Thymus (tissue), 14 donors: ENCODE measurements at places on chromosomes 3 and 15. TPM values are rescaled to one million over a fixed set of nuclear protein-coding genes. Genes with fewer than 3 reads are reported as not detected.

Gene UCN2
- 0.09 TPM for total RNA-seq

Gene PAQR5
- total RNA-seq: 0.14 TPM

Gene CDHR4
- not detected for total RNA-seq

Gene LRRIQ4
- total RNA-seq: 0.05 TPM

Gene GPR15
- 0.47 TPM for total RNA-seq

Gene PCSK6
- 10.5 TPM for total RNA-seq

Gene TNIK
- 9.0 TPM for total RNA-seq

Gene CCK
- 2.2 TPM for total RNA-seq

Gene PIF1
- 8.0 TPM for total RNA-seq

Gene TPRG1
- 1.8 TPM for total RNA-seq

Gene NEO1
- 6.1 TPM for total RNA-seq

Gene C3orf52
- total RNA-seq: 9.9 TPM

DNA sequence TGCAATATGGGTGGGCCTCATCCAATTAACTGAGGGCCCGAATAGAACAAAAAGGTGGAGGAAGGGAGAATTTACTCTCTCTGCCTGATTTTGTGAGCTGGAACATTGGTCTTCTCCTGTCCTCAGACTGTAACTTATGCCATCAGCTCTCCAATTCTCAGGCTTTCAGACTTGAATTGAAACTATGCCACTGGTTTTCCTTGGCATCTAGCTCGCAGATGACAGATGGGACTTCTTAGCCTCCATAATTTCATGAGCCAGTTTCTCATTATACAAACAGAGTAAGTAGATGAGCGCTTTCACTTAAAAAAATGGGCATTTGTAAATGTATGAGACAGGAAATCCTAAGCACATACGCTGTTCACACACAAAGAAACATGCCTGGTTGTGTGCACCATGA, 8.7 kb upstream of the PTX3 start:
- H3K27me3 ChIP-seq: no peaks in the 10 kb centered on the region
- H3K4me3 ChIP-seq: no peak overlapping the region
- no peak overlapping the region for H3K27ac ChIP-seq
- no peaks in the 10 kb centered on the region for H3K36me3 ChIP-seq

GRCh38 chr3:123790254-123791072, 93.7 kb downstream of the MYLK start:
- DNase-seq: no peak
- H3K4me1 ChIP-seq: no peaks in the 10 kb centered on the region
- H3K27ac ChIP-seq: no peak overlapping the region
- no peaks in the 10 kb centered on the region for H3K36me3 ChIP-seq
- no peak overlapping the region for H3K4me3 ChIP-seq
- H3K27me3 ChIP-seq: no peaks in the 10 kb centered on the region

DNA sequence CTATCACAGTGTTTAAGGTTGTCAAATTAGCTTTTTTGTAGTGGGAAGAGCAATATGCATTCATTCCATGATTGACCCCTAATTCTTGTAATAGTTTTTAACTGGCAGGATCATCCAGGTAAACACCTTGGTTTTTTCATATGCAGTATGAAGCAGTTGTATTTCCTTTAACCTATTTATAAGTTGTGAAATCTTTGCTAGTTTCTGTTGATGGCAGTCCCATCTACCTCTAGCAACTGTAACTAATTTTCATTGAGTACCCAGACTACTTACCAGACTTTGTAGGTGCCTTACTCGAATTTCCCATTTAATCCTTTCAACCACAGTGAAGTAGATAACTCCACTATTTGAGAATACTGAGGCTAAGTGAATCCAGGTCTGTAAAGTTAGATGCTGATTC, 6.1 kb downstream of the FXR1 start:
- H3K4me1 ChIP-seq: peaks cover 8% of the 10 kb centered on the region
- H3K36me3 ChIP-seq: peaks cover 22% of the 10 kb centered on the region
- no peak overlapping the region for H3K4me3 ChIP-seq
- H3K27me3 ChIP-seq: no peaks in the 10 kb centered on the region

DNA sequence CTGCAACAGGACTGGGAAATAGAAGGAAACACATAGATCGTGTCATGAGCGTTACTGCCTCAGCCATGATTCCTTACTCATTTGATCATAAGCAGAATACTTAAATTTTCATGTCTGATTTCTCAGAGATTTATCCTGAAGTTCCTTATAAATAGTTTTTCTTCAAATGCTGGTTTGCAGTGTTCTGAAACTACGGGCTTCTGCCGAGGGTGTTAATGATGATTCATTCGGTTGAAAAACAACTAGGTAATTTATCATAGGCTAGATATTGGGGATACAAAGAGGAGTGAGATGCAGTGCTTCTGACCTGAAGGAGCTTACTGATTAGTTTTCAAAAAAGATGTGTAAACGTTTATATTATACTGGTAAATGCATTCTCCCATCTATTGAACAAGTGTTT, 428.9 kb downstream of the NLGN1 start:
- no peaks in the 10 kb centered on the region for H3K36me3 ChIP-seq
- no peak for DNase-seq
- H3K27me3 ChIP-seq: no peaks in the 10 kb centered on the region
- H3K4me1 ChIP-seq: no peaks in the 10 kb centered on the region
- H3K4me3 ChIP-seq: no peak overlapping the region

GRCh38 chr3:155737844-155738460, 6.9 kb downstream of the PLCH1 start:
- no peak overlapping the region for H3K4me3 ChIP-seq
- no peaks in the 10 kb centered on the region for H3K36me3 ChIP-seq

DNA sequence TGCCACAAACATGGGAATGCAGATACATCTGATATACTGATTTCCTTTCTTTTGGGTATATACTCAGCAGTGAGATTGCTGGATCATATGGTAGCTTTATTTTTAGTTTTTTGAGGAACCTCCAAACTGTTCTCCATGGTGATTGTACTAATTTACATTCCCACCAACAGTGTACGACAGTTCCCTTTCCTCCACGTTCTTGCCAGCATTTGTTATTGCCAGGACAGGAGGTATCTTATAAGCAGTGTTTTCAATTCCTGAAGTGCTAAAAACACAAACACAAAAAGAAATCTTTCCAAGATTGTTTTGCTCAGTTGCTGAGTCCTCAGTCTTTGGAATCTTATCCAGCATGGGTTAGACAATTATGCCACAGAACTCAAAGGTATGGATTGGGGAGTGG, 13.5 kb downstream of the GTF2E1 start:
- H3K36me3 ChIP-seq: no peaks in the 10 kb centered on the region
- H3K4me1 ChIP-seq: no peaks in the 10 kb centered on the region
- no peak overlapping the region for H3K4me3 ChIP-seq
- no peaks in the 10 kb centered on the region for H3K27me3 ChIP-seq
- H3K27ac ChIP-seq: no peak overlapping the region
- no peak for DNase-seq

- H3K27ac ChIP-seq: no peak overlapping the region
- H3K27me3 ChIP-seq: no peaks in the 10 kb centered on the region
- H3K36me3 ChIP-seq: no peaks in the 10 kb centered on the region
- peaks cover 3% of the 10 kb centered on the region for H3K4me1 ChIP-seq
- DNase-seq: no peak
Measured at GRCh38 chr3:177789500-177789899, 592.2 kb upstream of the TBL1XR1 start.

GRCh38 chr15:80891006-80891405, 98.6 kb downstream of the MESD start:
- DNase-seq: no peak
- no peak overlapping the region for H3K27ac ChIP-seq
- H3K4me3 ChIP-seq: no peak overlapping the region
- no peaks in the 10 kb centered on the region for H3K4me1 ChIP-seq
- H3K27me3 ChIP-seq: no peaks in the 10 kb centered on the region

- no peaks in the 10 kb centered on the region for H3K27me3 ChIP-seq
- H3K27ac ChIP-seq: no peak overlapping the region
- H3K4me3 ChIP-seq: no peak overlapping the region
- no peaks in the 10 kb centered on the region for H3K36me3 ChIP-seq
- DNase-seq: no peak
Measured at GRCh38 chr3:72950372-72950771, 46.2 kb upstream of the PPP4R2 start.

GRCh38 chr3:5012367-5012766, 33.1 kb downstream of the BHLHE40 start:
- DNase-seq: no peak
- H3K27ac ChIP-seq: no peak overlapping the region
- no peaks in the 10 kb centered on the region for H3K27me3 ChIP-seq
- H3K36me3 ChIP-seq: no peaks in the 10 kb centered on the region

- no peaks in the 10 kb centered on the region for H3K36me3 ChIP-seq
- H3K4me3 ChIP-seq: no peak overlapping the region
- no peak for DNase-seq
- H3K27ac ChIP-seq: no peak overlapping the region
- no peaks in the 10 kb centered on the region for H3K4me1 ChIP-seq
- no peaks in the 10 kb centered on the region for H3K27me3 ChIP-seq
Measured at GRCh38 chr3:74443102-74443501, 171.4 kb downstream of the CNTN3 start.

GRCh38 chr3:140186421-140186920, 251.5 kb downstream of the CLSTN2 start:
- DNase-seq: no peak
- no peaks in the 10 kb centered on the region for H3K27me3 ChIP-seq
- no peaks in the 10 kb centered on the region for H3K4me1 ChIP-seq
- H3K4me3 ChIP-seq: no peak overlapping the region
- H3K27ac ChIP-seq: no peak overlapping the region
- H3K36me3 ChIP-seq: no peaks in the 10 kb centered on the region

DNA sequence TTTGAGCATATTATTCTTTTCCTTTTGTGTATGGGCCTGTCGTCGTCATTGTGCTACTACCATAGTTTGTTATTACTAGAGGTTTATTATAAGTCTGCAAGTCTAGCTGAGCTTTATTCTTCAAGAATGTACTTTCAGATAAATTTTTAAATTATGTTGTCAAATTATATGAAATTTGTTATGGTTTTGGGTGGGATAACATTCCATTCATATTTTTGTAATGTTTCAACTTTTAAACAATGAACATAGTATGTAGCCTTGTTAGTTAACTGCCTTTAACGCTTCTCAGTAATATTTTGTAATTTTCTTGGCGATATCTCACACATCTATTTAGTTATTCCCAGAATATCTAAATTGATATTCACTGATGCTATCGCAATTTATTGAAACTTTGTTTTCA, 41.6 kb upstream of the GOLGA8B start:
- no peak overlapping the region for H3K27ac ChIP-seq
- DNase-seq: no peak
- H3K27me3 ChIP-seq: no peaks in the 10 kb centered on the region
- no peaks in the 10 kb centered on the region for H3K4me1 ChIP-seq
- H3K4me3 ChIP-seq: no peak overlapping the region
